ENCODE measurements at places on chromosomes 13 and 19.

DNA sequence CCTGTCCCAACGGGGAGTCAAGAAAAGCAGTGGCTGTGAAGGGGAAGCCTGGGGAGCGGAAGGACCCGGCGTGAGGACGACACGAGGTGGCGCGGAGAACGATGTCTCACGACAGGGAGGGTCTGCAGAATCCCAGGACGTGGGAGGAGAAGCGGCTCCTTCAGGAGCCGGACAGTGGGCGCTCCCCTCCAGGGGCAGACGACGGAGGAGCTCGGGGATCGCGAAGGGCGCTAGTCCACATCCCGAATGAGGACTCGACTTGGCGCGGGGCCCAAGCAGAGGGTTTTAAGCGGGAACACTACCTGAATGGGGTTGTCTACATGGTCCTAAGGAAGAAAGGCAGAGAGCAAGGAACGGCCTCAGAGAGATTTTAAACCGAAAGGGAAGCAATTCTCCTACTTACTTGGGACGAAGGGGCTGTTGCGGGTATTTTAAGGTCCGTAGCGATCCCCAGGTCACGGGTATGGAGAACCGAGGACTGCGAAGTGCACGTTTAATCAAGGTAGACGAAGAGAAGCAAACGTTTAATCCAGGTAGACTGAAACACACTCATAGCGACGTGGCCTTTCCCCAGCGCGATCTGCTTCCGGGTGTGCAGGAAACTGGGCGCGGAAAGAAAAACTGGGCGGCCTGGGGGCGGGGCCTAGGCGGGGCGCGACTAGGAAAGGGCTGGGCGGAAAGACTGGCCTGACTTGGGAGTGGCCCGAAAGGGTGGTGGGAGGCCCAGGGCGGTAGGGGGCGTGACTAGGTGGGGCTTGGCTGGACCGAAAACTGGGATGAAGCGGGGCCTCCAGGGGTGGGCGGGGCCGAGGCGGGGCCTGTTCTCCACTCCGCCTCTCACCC, at the start of gene ZNF841:
ZNF841 (minus strand) TSS at position 594 of the 843 bp plus-strand sequence. CDS start 10,964 bp downstream, outside the sequence.
- peak; percentile 94 for DNase-seq

- DNase-seq: no peak
Observed at GRCh38 chr19:44660081-44660480, 11.2 kb upstream of the CEACAM19 start.

DNA sequence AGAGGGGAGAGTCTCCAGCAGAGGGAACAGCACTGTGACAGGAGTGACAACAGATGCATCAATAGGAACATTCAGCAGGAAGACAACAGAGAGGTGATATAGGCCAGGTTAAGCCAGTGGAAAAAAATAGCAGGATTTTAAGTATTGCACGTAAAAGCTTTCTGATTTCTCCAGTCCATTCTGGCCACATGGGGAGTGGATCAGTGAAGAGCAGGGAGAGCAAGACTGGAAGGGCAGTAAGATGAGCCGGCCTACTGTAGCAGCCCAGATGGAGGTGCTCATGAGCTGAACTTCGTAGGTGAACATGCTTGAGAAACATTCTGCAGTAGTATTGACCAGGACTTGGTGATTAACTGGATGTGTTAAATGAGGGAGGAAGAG, 1.7 kb downstream of the UTP14C start:
- no peak for DNase-seq

DNA sequence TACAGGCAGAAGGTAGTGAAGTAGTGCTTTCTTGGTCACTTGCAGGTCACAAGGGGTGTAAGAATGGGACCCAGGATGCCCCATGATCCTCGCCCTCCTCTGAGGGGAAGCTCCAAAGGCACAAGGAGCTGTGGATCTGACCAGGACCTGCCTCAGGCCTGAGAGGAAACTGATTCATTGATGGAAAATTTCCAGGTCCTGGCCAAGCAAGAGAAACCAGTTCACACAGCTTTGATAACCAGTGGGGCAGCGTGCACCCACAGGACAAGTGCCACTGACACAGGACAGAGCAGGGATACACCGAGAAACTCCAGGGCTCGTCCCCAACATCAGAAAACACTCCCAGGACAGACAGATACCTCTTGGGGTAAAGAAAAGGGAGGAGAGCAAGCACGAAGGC, 177.1 kb downstream of the RBM26 start:
- no peak for DNase-seq

DNA sequence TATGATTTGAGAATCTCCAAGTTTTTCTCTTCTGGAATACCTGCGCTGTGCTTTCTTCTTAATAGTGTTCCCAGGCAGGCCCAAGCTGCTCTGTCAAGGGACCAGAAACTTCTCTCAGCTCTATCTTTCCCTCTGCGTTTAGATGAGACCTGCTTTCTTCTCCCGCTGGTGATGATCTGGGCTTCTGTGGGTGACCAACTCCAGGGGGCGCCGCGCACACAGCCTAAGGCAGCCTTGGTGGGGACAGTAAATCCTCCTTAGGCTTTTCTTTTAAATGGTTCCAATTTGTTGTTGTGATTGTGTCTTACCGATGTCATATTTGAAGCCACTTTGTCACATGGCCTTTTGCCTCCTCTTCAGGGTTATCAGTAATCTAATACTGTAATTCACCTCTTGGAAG, 439.4 kb upstream of the KLF12 start:
- DNase-seq: no peak

DNA sequence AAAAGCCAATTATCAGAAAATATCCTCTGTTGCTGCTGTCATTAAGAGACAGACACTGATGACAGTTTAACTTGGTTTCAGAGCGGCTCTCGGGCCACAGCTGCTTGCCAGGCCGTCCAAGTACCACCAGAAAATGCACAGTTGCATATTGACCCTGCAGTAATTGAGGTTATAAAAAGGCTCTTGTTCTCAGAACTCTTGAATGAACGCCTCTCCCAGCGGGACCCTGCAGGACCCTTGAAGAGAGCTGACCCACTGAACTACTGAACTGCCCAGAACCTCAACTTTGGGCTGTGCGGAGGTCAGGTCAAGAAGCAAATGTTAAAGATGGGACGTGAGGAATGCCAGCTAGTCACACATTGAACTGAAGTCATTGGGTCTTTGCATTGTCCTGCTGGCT, 1559.0 kb upstream of the SLC10A2 start:
- DNase-seq: no peak

DNA sequence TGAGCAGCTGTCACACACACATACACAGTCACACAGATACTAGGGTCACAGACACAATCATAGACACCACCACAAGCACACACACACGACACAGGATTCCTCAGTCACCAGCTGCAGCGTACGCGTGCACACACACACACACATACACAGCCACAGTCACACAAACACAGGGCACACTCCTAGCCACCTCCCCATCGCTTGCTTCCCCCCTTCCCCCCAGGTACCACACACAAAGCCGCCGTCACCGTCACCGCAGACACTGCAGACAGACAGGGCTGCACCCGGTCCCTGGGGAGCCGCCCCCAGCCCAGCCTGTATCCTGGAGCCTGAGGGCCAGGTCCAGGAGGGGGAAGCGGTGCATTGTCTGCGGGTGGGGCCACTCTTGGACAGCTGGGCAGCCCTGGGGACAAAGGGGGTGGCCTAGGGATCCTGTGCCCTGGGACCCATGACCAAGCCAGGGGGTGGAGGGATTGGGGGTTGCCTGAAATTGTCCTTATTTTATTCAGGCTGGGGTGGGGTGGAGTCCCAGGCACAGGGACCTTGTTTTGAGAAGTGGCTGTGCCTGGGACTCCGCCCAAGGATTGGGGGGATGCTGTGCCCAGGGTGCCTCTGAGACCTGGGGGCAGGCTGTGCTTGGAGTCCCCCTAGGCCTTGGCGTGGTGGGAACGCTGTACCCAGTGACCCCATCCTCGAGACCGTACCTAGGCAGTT, 957 bp downstream of the NUMBL start:
- peak; percentile 28 for DNase-seq

GRCh38 chr19:44882063-44882462, 9.0 kb upstream of the TOMM40 start:
- no peak for DNase-seq

DNA sequence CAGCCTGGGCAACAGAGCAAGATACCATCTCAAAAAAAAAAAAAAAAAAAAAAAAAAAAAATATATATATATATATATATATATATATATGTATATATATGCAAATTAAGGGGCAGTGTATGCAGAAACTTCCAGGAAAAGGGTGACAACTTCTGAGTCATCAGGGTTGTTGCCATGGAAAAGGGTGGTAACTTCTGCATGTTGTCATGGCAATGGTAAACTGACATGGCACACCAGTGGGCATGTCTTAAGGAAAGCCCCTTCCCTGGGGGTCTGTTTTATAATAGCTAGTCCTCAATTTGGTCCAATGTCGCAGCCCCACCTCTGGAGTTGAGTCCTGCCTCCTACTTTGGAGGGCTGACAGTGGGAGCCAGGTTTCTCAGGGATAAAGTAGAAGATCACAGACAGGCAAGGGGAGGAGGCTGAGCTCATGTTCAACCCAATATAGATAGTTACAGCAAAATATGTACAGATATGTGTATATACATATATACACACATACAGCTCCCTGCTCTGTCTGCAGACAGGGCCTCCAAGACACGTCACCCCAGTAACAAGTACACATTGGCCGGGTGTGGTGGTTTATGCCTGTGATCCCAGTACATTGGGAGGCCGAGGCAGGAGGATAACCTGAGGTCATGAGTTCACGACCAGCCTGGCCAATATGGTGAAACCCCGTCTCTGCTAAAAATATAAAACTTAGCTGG, 7.2 kb upstream of the FCHO1 start:
- peak; percentile 45 for DNase-seq

DNA sequence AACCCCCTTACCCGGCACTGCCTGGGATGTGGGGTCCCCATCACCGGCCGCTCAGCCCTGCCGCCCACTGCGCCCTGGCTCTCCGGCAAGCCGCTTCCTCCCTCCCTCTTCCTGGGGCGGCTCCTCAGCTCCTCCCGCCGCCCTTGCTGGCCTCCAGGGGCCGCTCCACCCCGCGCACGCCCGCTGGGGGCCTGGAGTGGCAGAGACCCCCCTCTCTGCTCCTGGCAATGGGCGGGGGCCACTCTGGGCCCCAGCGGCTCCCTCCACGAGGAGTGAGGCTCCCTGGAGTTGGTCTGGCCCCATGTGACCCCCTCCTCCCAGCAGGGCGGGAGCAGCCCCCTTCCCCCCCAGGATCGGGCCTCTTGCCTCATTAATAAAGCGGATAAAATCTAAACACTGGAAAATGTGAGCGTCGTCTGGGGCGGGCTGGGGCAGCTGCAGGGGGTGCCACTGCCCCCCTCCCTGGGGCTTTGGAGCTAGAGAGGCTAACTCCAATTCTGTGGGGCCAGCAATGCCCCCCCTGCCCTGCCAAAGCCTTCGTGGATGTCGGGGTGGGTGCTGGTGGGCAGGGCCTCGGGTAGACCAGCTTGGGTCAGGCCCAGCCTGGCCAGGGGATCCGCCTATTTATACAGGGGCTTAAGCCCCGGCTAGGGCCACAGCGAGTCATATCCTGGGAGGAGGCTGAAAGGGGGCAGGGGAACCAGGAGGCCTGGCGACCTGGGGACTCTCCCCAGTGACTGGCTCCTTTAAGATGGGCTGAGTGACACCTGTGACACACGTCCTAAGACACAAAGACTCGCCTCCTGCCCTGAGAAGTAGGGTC, at the start of gene PTGER1:
PTGER1 (minus strand) TSS at position 104 of the 823 bp plus-strand sequence. CDS start 1,034 bp downstream, outside the sequence.
- peak; percentile 57 for DNase-seq

DNA sequence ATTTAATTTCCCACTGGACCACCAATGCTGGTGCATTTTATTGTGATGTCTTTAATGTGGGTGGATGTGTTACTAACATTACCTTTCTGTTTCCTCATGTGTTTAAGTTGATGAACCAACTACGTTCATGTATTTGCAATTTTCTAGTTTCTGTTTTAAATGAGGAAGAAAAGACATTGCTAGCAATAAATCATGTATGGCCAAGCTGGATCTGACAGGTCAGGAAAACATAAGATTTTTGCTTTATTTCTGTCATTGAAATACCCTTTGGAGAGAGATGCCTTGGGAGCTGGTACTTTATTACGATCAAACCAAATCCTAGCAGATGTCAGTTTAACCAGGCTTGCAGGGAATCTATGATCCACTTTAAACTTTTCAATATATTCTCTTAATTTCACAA, 553.2 kb downstream of the RFC3 start:
- no peak for DNase-seq

DNA sequence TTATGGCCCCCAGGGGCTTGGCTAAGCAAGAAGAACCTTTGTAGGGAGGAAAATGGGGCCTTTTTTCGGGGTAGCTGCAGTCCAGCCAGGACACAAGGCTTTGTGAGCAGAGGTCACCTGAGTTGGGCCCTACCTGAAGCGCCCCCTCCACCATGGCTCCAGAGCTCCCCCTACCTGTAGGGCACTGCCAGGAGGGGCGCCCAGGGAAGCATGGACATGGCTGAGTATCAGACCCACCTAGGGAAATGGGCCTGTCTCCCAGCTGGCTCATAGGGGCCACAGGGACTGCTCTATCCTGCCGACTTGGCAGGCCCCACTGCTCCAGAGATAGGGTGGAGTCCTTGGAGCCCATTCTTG, 9.0 kb upstream of the CEBPA start:
- no peak for DNase-seq

- no peak for DNase-seq
Observed at GRCh38 chr13:75506018-75506417, 24.0 kb upstream of the TBC1D4 start.

GRCh38 chr13:23988546-23989122, 91.3 kb upstream of the C1QTNF9B start:
- peak; percentile 47 for DNase-seq

- DNase-seq: no peak
Observed at GRCh38 chr13:37216331-37216730, 110.9 kb upstream of the CSNK1A1L start.

DNA sequence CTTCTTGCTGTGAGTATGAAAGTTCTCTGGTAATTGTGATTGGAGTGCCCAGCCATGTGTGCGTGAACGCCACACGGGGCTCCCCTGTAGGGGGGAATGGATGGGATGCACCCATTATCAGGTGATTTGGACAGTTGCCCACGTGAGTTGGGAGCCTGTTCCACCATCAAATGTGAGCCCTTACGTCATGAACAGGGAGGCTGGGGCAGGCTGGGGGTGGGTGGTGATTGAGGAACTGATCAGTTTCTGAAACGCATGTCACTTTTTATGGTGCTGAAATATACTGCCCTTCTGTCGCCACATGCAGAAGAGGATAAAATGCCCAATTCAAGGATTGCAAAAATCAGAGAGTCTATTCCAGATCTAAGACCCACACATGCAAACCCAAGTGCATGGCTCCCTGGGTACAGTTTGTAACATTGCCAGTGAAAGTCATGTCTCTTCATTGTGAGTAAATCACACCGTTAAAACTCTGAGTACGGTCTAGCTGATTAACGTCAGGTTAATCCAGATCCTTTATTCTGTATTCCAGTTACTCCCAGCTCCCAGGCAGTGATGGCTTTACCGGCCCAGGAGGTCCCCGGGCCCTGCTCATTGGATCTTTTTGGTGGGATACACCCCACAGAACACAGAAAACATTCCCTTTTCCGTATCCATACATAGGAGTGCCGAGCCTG, 90.2 kb downstream of the RAB20 start:
- no peak for DNase-seq

DNA sequence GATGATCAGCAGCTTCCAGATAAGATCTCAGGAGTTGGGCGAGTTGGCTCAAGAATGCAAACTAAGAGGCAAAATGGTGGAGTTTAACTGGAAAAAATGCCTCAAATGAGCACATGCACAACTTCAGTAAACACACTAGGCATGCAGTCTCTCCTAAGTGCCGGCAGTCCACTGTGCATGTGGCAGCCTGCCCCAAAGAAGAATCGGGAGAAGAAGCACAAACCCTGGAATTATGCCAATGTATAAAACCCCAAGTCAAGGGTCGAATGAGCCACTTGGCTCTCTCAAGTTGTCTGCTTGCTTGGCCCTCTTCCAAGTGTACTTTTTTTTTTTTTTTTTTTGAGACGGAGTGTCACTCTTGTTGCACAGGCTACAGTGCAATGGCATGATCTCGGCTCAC, 53.3 kb upstream of the SLITRK1 start:
- DNase-seq: no peak

Data from fibroblast of skin of scalp (primary cell).